Activated naive CD4-positive, alpha-beta T cell treated with anti-CD3 and anti-CD28 coated beads, Interleukin-2, amount 50 U/mL, for 72 hours (primary cell): ENCODE measurements at places on chromosomes 16 and 17. TPM values are rescaled to one million over a fixed set of nuclear protein-coding genes. Genes with fewer than 3 reads are reported as not detected.

DNA sequence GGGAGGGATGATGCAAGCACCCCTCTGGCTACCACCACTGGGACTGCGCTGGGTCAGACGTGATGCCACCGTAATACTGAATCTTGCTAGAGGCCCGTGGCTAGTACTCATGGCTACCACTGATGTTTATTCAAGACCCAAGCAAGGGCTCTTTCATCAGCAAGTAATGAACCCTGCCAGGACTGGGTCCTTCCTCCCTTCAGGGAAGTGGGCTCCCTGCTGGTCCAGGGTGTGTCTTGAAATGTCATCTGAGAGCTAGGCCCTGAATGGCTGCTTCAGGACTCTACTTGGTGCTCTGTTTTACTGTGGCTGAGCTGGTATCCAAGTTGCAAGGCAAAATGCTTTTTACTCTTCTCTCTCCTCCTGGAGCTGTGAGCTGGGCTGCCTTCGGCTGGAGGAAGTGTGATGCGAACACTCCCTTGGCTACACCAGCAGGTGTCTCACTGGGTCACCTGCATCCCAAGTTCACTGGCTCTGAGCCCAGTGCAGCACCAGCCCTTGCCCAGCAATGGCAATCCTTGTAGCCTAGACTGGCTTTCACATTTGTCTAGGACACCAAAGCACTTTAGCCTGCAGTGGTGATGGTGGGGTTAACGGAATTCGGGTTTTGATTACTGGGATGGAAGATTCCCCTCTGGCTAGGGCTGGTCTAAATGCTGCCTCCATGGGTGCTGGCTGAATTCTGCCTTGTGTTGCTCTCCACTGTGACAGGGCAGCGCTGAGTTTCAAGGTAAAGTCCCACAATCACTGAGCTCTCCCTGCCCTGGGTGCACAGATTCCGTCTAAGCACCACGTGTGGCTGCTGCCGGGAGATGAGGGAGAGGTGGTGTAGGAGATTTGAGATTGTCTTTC, 98.6 kb downstream of the USP22 start:
- peak; percentile 21 for DNase-seq

- no peak for DNase-seq
Observed at GRCh38 chr17:50559674-50560184, 786 bp upstream of the CACNA1G start.

Gene OXLD1
- 43.7 TPM for total RNA-seq

DNA sequence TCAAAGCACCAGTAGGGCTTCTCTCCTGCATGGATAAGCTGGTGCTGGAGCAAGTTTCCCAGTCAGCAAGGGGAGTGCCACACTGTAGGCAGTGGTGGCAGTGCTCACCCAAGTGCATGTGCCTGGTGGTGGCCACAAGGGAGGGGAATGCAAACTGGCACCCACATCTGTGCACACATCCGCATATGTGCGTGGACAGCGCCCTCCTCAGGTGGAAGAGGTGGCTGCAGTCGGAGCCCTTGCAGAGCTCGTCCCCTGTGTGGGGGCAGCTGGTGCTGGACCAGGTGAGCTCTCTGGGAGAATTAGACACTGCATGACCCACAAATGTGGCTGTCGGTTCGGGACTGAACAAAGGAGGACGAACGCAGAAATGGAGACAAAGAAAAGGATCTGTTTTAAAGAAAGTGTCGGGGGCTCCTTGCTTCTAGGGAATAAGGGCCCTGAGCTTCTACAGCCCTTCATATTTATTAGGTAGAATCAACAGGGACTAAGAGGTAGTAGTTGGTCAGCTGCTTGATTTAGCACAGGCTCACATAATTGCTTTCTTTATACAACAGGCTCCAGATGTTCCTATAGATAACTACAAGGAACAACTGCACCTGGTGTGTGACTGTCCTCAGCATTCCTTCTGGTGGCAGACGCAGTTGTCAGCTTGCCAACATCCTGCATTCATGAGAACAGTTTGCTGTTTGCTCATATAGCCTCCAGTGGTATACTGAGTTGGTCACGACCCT, 5.3 kb upstream of the ZNF689 start:
- DNase-seq, result peak; percentile 95

- DNase-seq, result no peak
Observed at GRCh38 chr17:79969906-79970305, 65.8 kb downstream of the TBC1D16 start.

GRCh38 chr16:80948886-80949493, 57.7 kb downstream of the CMC2 start:
- DNase-seq, result peak; percentile 69

- DNase-seq, result no peak
Observed at GRCh38 chr16:2715064-2715463, 5.0 kb downstream of the PRSS27 start.

Gene NLRC3
- 24.6 TPM for total RNA-seq
